ENCODE measurements at places on chromosomes 11 and 22.

DNA sequence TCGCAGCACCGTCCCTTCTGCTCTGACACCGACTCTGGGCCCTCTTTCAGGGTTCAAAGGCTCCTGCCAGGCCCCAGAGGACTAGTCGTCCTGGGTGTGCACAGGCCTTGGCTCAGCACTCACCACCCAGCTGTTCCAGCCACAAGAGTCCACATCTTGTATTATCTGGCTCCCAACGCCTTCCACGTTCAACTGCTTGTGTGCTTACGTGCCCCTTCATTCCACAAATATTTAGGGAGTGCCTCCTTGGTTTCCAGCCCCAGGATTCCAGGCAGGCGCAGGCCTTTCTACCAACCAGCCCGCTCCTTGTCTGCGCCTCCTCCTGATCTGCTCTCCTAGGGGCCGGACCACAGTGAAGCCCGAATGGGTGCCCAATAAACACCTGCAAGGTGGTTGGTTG, 70.9 kb downstream of the SCUBE1 start:
- DNase-seq, result no peak

DNA sequence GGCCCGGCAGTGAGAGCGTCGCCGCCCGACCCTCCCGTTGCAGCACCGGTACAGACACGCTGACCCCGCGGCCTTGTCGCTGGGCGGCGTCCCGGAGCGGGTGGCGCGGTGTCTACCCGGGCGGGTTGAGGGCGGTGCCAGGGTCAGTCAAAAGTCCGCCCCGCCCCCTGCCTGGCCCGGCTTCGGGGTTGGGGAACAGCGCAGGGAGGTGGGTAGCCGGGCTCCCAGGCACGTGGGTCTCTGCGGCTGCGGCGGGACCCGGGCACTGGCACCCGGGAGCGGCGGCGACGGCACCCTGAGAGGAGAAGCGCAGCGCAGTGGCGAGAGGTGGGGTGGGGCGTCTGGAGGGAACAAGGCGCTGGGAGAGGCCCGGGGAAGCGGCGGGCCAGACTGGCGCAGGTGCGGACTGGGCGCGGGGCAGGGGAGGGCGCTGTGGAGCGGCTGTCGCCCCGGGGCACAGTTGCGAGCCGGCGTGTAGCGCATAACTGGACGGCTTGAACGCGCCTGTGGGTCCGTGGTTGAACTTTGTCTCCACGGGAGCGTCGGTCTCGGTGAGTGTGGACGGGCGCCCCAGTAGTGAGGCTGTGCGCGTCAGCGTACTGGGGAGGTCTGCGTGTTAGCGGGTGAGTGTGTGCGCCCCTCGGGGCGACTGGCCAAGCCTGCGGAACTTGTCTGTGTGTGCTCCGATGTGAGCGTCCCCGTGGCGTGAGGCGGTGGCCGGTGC, at the start of gene P2RY2:
TSS of gene P2RY2 (plus strand) at position 176 of the 724 bp plus-strand sequence. CDS start 15,879 bp downstream, outside the sequence.
- no peak for DNase-seq

- DNase-seq, result no peak
Measured at GRCh38 chr11:3946455-3947017, 91.1 kb downstream of the STIM1 start.

GRCh38 chr22:42548597-42549330, 5.0 kb upstream of the SERHL2 start:
- no peak for DNase-seq

GRCh38 chr11:96465512-96465911, 75.7 kb downstream of the JRKL start:
- DNase-seq, result no peak

- DNase-seq, result no peak
Measured at GRCh38 chr22:28034760-28035401, 115.8 kb upstream of the PITPNB start.

GRCh38 chr22:38733329-38733723, 22.5 kb downstream of the SUN2 start:
- DNase-seq, result no peak

GRCh38 chr11:82216927-82217570, 516.6 kb downstream of the FAM181B start:
- DNase-seq, result no peak

DNA sequence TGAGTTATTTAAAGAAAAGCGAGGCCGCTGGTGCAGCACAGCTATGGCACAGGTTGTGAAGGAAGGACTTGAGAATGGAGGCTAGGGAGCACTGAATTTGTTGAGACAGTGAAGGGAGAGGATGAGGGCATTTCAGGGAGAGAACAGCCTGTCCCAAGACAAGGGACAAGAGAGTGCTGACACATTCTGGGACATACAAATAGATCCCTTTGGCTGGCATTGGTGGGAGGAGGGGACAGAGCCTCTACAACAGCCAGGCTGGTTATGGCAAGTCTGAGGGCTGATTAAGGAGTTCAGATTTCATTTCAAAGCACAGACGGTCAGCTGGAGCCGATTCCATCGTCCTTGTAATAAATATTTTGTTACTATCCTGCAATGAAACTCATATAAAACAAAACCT, 1.7 kb upstream of the SLC29A2 start:
- no peak for DNase-seq

GRCh38 chr22:45254388-45254787, 13.7 kb upstream of the KIAA0930 start:
- no peak for DNase-seq

GRCh38 chr11:82754410-82754809, 20.7 kb upstream of the FAM181B start:
- no peak for DNase-seq

DNA sequence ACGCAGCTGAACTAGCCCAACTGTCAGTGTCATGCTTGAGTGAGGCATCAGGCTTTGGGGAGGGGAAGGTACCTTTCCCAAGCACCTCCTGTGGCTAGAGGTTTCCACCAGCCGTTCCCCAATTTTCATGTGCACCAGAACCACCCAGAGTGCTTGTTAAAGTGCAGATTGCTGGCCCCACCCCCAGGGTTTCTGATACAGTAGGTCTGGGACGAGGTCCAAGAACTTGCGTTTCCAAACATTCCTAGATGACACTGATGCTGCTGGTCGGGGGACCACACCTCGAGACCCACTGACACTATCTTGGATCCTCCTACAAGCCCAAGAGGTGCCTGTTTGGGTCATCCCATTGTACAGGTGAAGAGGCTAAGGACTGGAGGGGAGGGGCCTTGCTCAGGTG, 59.8 kb downstream of the PDE2A start:
- DNase-seq, result no peak

- no peak for DNase-seq
Measured at GRCh38 chr11:29243616-29244015, 773.2 kb downstream of the KCNA4 start.

- no peak for DNase-seq
Measured at GRCh38 chr11:121291896-121292494, 576 bp upstream of the SC5D start.

DNA sequence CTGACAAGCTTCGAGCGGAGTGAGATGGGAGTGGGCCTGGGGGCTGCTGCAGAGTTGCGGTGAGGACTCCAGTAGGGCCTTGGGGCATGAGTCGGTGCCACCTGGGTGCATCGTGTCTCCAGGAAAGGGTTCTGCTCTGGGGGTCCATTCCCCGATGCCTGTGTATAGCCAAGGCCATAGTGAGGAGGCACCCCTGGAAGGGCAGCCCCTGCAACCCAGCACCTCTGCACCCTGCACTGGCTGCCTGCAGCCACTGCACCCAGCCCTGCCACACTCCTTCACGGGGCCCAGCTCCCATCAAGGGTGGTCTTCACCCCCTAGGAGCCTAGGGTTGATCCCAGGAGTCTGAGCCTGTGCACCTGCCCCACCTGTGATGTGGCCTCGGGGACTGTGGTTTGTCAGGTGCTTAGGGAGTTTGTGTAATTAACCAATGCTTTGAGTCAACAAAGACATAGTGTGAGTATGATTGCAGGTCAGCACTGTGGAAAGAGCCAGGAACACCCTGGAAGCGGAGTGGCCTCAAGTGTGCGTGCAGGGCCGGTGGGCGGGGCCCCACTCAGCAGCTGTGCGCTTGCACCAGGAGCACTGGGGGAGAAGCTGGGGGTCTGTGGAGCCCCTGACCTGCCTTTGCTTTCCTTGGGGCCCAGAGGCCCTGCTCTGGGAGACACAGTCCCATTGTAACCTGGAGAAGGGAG, 1299.3 kb downstream of the BRD1 start:
- DNase-seq, result no peak

GRCh38 chr11:109133159-109133558, 288.8 kb upstream of the C11orf87 start:
- no peak for DNase-seq

GRCh38 chr11:124669193-124669592, 4.3 kb downstream of the SIAE start:
- no peak for DNase-seq

DNA sequence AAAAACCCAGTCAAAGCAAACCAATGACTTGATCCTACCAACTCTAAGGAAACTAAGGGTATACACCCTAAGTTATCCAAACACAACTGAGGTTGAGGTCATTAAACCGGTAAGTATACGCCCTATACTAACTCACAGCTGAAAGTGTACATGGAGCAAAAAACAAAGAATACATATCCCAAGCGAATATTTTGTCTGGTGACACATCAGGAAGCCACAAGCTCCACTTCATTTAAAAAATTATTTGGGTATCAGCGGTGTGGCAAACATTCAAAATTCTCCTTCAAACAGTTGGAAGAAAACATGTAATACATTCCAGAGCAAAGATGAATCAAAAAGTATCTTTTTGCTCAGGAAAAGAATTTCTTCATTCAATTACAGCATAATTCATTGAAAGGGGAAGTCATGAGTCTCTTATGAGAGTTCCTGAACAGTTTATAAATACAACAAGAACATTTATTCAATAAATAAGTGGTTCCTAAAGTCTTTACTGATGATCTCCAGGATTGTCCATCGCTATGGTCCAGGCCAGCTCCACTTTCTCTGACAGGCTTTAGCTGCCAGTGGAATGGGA, 4.5 kb upstream of the JAML start:
- no peak for DNase-seq

- DNase-seq, result no peak
Measured at GRCh38 chr22:29308148-29308790, 1.8 kb downstream of the GAS2L1 start.

GRCh38 chr22:27885977-27886842, 32.8 kb downstream of the PITPNB start:
- peak; percentile 86 for DNase-seq

DNA sequence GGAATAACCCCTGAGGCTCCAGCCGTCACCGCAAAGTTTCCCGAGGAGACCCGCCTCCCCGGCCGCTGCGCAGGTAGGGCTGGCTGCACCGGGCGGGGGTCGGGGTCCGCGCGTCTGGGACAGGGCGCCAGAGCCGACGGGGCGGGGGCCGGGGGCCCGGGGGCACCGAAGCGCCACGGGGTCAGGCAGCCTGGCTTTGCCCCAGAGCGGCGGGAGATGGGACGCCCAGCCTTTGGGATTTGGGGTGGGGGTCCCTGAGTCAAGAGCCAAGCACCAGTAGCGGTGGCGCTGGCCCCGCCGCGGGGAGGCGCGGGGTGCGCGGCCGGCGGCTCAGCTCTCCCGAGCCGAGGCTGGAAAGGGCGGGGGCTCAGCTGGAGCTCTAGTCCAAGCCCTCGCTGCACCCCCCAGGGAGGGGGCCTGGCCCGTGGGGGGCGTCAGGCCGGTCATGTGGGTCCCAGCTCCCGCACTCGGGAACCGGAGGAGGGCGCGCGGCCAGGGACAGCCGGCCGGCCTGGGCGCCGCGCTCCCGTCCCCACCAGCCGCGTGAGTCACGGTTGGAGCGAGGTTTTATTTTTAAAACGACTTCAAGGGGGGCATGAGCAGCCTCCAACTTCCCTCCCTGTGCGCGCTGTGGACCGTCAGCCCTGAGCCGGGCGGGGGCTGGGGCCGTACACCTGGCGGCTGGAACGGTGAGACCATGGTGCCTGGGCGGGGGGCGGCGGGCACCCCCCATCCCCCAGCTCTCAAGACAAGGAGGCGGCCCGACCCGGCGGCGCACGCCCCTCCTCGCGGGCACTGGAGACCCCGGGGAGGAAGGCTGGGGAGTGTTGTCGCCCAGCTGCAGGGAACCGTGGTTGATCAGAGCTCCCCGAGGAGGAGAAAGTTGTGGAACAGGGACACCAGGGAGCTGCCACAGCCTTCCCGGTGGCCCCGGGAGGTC, 626 bp downstream of the FLRT1 start:
- no peak for DNase-seq

DNA sequence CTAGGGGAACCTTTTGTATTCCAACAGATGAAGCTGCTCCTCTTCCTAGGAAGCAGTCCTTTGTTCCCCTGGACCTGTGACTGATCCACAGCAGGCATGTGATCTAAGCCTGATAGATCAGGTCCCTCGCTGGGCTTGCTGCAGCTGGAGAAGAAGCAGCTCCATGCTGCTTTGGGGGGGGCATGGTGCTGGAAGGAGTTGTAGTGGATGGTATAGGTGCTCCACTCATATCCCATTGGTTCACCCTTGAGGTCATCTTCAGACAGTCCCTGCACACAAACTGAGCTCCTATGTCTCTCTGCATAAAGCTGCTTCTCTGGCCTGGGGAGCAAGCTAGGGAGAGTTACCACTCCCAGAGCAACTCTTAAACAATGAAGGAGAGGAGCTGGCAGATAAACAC, 9.5 kb upstream of the RIC3 start:
- DNase-seq, result no peak

DNA sequence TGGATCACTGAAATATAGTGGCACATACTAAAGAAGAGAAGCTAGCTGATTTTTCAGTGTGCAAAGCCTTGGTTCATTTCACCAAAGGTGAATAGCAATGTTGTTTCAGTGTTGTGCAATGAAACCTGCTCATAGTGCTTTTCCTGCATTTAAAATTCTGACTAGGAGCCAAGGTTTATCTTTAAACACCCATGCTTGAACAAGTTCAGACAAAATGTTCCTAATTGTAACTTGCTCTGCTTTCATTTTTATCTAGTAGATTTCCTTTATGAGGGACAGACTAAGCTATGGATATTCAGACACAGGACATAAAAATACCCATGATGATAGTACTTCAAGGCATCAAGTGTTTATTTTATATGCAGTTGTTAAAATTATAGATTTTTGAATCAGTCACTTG, 47.7 kb downstream of the BBOX1 start:
- no peak for DNase-seq

DNA sequence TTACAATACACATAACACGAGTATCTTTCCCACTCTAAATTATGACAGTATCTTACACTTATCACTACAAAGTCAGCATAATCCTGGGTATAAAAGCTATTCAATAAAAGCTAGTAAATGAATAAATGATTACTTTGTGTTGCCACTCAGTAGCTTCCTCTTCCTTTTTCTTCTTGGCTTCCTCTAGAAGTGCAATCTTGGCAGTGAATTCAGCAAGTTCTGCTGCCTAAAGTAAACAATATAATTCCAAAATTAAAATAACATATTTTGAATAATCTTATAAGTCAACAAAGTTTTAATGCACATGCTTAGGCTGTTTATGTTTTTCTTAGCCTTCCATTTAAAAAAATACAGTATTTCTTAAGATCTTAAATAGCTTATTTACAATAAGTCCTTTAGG, 60.4 kb downstream of the RDX start:
- no peak for DNase-seq

GRCh38 chr22:22159384-22159783, 85.2 kb upstream of the VPREB1 start:
- DNase-seq, result no peak

Measured in GM04503 (cell line).